Left renal pelvis (tissue), 4 donors: ENCODE measurements at places on chromosomes 16 and 17. TPM values are rescaled to one million over a fixed set of nuclear protein-coding genes. Genes with fewer than 3 reads are reported as not detected.

CDK5RAP3 gene
- polyA plus RNA-seq, result 178 TPM

TTLL6 gene
- 0.67 TPM for polyA plus RNA-seq

CORO6 gene
- polyA plus RNA-seq, result 2.6 TPM

ABCA8 gene
- polyA plus RNA-seq, result 1.2 TPM

LCMT1 gene
- 48.9 TPM for polyA plus RNA-seq

DDX19B gene
- 31.4 TPM for polyA plus RNA-seq

ABR gene
- polyA plus RNA-seq, result 49.0 TPM

PABPN1L gene
- polyA plus RNA-seq, result not detected

PNMT gene
- 1.7 TPM for polyA plus RNA-seq

CASKIN1 gene
- polyA plus RNA-seq, result 1.5 TPM

GRCh38 chr17:43219746-43220380 is 8.2 kb downstream of the TMEM106A start:
- no peak for DNase-seq

DNA sequence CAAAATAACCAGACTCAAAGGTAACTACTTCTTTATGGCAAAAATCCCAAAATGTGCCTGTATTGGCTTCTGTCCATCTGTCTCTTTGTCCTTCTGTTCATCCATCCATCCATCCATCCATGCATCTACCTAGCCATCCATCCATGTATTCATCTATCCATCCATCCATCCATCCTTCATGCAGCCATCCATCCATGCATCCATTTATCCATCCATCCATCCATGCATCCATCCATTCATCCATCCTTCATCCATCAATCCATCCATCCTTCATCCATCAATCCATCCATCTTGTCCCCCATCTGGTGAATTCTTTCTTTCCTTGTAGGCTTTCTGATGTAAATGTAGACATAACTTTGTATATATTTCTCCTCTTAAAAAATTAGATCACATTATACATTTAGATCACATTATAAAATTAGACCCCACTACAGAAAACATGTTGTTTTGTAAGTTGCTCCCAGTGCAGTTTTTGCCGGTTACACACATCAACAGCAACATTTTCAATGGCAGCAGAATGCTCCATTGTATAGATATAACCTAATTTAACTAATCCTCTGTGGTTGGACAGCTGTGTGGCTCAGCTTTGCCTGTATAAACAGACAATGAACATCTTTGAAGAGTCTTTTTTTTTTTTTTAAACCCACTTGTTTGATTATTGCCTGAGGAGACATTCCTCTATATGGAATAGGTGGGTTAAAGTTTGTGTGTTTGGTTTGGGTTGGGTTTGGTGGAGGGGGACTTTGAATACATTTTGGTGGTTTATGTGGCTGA is 72.0 kb downstream of the MSI2 start:
- DNase-seq, result no peak

GRCh38 chr17:4130715-4131114 is 12.1 kb downstream of the ZZEF1 start:
- no peak for DNase-seq

DNA sequence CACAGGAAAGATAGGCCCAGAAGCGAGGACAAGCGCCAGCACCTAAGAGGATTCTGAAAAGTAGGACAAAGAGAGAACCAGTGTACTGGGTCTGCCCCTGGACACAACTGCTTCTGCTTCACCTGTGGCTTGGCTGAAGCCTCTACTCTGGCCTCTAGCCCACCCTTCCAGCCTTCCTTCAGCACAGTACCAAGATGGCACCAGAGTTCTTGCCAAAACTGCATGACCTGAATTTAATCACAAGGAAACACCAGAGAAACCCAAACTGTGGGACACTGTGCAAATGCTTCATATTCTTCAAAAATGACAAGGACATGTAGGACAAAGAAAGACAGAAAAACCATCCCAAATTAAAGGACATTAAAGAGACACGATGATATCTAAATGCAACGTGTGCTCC is 116.6 kb downstream of the SMG6 start:
- no peak for DNase-seq

DNA sequence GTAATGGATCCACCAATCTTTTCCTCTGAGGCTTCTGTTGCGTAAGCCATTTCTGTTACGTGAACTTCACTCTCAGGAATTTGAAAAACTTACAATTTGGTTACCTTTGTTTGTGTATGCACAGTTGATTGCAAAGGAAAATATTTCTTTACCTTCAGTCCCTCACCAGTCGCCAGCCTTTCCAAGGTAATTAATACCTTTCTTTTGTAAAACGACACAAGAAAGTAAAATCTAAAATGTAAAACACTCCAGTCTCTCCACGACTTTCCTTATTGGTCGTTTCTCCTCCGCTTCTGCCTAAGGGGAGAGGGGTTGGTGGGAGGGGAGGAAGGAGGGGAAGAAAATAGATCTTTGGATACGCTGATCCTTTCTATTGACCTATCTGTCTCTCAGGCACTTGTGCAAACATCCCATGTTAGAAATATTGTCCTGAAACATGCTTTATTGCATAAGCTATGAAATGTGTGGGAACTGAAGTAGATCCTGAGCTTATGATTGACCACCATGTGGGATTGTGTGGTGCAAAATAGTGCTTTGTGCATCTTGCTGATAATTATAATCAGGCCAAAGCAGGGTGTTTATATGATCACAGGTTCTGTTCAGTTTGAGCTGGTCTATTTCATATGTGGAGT is 32.4 kb upstream of the EFCAB13 start:
- no peak for DNase-seq

- peak; percentile 57 for DNase-seq
These were observed 84.1 kb downstream of the TBC1D16 start for GRCh38 chr17:79951361-79952264.

DNA sequence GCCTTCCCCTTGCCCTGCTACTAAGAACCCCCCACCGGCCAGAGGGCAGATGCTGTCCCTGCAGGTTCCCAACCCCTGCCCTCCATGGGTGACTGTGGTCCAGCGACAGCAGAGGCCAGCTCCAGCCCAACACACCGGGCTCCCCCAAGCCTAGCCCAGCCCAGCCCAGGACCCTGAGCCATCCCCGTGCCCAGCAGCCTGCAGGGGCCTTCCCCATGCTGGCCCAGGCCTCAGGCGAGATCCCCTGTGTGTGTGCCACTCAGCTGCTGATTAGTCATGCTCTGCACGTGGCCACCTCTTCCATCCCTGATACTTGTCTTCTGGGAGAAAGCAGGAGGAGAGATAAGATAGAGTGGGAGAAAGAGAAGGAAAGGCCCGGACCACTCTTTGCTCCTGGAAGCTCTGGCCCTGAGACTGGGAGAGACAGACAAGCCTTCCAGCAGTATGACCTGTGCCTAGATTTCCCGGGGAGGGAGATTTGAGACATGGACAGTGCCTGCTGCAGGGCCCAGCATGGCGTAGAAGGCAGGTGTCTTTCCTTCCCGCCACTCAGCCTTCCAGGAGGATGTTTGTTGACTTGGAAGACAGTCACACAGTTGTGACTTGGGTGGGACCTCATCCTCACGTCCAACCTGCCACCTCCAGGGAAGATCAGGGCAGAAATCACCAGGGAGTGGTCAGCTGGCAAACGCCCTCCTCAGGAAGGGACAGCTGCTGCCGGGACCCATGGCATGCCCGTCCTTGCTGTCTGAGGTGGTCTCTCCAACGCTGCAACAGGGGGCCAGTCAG is 41.3 kb upstream of the RASD1 start:
- DNase-seq, result no peak

- no peak for DNase-seq
These were observed 6.7 kb downstream of the ZNF423 start for GRCh38 chr16:49849037-49849753.

GRCh38 chr16:2795395-2796143 is 2.7 kb upstream of the PRSS41 start:
- DNase-seq, result no peak
